ENCODE measurements at places on chromosomes 2 and 18.

DNA sequence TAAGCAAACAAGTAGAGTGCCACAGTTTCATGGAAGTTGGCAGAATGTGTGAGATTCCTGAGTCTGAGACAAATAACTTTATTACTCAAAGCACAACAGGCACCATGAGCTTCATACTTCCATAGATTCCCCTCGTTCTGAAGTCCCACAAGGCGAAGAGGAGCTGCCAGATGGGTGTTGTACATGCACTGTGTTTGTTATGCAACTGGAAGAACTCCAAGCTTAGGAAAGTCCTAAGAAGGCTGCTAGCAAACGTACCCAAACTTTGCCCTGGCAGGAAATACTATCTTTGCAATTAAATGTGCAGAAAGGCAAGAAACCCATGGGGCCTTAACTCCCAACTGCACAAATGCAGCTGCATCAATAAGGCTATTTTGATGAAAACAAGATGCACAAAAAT, 1.6 kb upstream of the GCA start:
- no peak overlapping the region for H3K27ac ChIP-seq
- peaks cover 1% of the 10 kb centered on the region for H3K4me1 ChIP-seq
- DNase-seq: no peak
- H3K4me3 ChIP-seq: no peak overlapping the region
- no peaks in the 10 kb centered on the region for H3K27me3 ChIP-seq

- H3K4me3 ChIP-seq: peak overlapping the region; percentile 95
- peaks cover 40% of the 10 kb centered on the region for H3K36me3 ChIP-seq
- H3K27ac ChIP-seq: peak overlapping the region; percentile 79
- peak; percentile 61 for DNase-seq
- H3K4me1 ChIP-seq: peaks cover 8% of the 10 kb centered on the region
Observed at GRCh38 chr2:62705859-62706720, 577 bp downstream of the EHBP1 start.

- H3K36me3 ChIP-seq: peaks cover 3% of the 10 kb centered on the region
- H3K4me3 ChIP-seq: no peak overlapping the region
- no peak overlapping the region for H3K27ac ChIP-seq
- H3K27me3 ChIP-seq: no peaks in the 10 kb centered on the region
- no peaks in the 10 kb centered on the region for H3K4me1 ChIP-seq
Observed at GRCh38 chr2:48457227-48457626, 72.7 kb upstream of the STON1 start.

DNA sequence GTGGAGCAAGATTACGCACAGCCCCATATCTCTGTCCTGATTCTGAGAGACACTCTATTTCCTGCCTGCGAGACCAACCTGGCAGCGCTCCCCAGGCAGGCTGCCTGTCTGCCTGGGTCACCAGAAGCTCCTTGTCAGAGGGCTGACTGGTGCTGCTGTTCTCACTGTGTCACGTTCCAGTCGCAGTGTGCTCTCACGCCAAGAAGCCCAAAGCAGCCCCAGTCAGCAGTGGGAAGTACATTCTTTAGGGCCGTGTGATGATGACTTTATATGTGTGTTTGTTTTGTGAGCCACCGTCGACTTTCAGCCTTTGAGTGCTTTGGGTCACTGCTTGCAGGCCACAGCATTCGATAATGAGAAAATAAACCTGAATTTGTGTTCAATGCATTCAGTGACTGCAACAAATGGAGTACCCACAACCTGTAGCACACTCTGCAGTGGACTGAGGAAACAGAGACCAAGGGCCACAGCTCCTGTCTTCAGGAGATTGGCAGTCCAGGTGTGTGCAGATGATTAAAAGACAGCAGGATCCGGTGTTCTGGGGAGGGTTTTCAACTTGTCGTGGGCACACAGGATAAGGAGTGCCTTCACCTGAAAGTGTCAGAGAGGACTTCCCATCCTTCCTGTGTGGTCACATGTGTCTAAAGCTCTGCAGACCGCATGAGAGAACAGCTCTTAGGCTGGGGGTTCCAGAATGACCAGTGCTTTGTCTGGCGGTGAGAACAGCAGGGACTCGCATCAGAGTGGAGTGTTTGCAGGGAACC, 4.8 kb downstream of the TNFRSF11A start:
- H3K36me3 ChIP-seq: no peaks in the 10 kb centered on the region
- no peak overlapping the region for H3K4me3 ChIP-seq
- peaks cover 7% of the 10 kb centered on the region for H3K4me1 ChIP-seq
- H3K27ac ChIP-seq: no peak overlapping the region
- peaks cover 75% of the 10 kb centered on the region for H3K27me3 ChIP-seq
